ENCODE measurements at places on chromosomes 2 and 18.

DNA sequence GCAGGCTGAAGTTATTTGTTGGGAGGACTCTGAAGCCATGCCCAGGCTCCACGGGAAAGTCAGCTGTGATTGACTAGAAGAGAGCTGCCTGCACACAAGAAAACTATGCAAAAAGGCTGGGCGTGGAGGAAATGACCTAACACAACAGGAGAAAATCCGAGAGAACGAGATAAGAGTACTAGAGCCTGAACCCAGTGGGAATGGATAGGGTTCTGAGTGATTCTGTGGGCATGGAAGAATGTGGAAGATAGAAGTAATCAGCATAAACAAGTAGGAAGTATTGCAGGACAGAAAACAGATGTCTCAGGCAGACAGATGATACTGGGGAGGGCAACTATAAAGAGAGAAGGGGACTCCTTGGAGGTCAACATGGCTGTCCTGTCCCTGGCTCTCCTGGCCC, 12.1 kb upstream of the COPS8 start:
- DNase-seq: no peak

- DNase-seq: no peak
Measured at GRCh38 chr2:156834431-156834830, 398.3 kb downstream of the GPD2 start.

- DNase-seq: no peak
Measured at GRCh38 chr2:144642131-144642530, 122.2 kb upstream of the ZEB2 start.

DNA sequence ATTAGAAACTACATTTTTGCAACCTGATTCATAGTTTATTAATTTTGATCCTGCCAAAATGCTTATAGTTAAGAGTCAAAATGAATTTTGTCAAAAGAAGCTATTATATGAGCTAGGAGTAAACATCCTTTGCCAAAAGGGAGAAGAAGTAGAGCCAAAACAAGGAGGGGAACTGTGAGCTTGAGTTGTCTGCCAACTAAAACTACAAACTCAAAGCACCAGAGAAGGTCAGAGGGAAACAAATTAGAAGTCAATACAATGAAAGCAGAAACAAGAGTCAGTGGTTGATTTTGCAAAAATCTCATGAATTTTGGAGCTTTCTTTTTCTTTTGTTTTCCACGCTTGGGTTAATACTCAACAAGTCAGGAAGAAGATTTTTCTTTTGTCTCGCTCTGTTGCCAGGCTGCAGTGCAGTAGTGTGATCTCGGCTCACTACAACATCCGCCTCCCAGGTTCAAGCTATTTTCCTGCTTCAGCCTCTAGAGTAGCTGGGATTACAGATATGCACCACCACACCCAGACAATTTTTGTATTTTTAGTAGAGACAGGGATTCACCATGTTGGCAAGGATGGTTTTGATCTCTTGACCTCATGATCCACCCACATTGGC, 508.5 kb downstream of the RIT2 start:
- no peak for DNase-seq

DNA sequence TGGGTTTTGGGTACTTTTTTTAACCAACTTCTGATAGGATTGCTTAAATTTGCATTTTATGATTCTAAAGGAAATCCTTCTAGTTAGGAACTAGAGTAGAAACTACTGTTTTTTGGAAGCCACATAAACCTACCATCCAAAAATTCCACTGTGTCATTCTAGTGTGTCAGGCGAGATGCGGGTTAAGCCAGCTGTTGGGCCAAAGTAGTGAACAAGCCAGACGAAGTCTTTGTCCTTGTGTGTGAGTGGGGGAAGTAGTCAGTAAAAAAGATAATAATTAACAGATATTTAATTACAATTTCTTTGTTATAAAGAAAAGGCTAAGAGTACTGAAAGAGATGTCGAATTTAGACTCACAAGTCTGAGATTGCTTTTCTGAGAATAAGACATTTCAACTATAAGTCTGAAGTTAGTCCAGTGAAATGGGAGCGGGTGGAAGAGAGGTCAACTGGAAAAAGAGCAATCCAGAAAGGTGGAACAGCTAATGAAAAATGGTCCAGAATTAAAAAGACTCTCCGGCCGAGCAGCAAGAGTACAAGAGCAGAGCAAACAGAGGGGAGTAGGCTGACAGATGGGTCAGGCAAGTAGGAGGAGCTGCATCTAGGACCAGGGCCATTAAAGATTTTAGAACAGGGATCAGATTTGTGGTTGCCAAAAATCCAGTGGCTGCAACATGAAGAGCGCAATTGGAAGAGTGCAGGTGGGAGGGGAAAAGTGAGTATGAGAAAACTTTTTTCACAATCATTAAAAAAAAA, 1.5 kb downstream of the EPB41L5 start:
- DNase-seq: no peak

DNA sequence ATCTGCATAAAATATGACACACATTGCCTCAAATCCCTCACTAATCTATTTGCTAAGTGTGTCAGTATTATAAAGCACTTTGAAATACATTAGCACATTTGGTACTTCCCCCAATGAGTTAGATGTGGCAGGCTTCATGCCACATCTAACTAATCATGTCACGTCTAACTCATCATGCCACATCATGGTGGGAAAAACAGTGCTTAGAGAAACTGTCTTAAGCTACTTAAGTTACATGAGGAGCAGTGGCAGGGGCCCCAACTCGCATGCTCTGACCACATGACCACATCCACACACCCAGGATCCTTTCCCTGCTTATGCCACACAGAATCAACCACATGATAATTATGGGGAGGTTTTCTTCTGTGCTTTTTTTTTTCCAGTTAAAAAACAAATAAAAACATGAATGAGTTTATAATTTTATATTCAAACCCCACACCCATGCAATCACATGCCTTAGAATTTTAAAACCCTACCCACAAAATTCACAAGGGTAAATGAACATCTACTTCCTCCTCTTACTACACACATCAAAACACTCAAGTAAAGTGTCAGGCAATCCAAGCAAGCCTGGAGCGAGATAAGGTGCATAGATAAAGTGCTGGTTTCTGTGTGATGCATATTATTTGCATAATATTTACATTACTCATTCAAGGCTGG, 1.6 kb downstream of the ABCA12 start:
- no peak for DNase-seq

DNA sequence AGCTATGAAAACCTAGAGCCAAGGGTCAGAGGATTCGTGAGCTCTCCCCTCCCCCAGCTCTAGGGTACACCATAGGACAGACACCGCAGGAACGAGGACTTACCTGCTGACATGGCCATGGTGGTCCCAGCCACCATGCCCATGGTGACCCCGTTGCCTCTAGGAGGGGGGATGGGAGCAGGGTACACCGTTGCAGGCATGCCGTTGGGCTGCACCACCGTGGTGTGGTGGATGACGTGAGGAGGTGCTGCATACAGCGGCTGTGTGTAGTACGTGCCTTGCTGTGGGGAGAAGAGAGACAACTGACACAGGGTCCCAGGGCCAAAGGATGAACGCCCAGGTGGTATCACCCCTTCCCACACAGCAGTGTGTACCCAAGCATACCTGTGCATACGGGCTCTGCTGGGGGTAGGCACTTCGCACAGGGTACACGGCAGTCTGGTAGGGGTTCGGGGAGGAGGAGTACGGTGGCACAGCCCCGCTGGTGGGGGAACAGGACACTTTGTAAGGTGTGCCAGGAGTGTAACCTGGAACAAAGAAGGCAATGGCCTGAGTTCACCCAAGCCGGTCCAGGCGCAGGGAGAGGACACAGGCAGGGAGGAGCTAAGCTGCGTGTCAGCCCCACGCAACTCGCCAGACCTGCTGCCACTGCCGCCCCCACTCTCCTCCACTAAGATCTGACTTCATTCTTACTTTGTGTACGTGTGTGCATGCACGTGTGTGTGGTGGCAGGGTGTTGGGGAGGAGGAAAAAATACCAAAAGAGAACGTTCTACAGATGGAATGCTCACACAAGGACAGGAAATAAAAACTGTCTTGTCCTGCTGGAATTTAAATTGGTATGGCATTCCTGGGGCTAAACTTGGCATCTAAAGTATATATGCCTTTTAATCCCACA, 37.8 kb downstream of the FAM168B start:
- DNase-seq: no peak

- no peak for DNase-seq
Measured at GRCh38 chr2:39647104-39647765, 18.5 kb upstream of the TMEM178A start.

GRCh38 chr2:32926708-32927084, 20.1 kb upstream of the LTBP1 start:
- DNase-seq: no peak

GRCh38 chr2:129069875-129070594, 751.4 kb upstream of the HS6ST1 start:
- DNase-seq: no peak

- no peak for DNase-seq
Measured at GRCh38 chr2:237413777-237414661, at the start of gene COL6A3. COL6A3 (minus strand) TSS chr2:237414164; CDS start chr2:237396817, 17,347 bp downstream.

- no peak for DNase-seq
Measured at GRCh38 chr2:88955607-88956006, 264.1 kb downstream of the RPIA start.

DNA sequence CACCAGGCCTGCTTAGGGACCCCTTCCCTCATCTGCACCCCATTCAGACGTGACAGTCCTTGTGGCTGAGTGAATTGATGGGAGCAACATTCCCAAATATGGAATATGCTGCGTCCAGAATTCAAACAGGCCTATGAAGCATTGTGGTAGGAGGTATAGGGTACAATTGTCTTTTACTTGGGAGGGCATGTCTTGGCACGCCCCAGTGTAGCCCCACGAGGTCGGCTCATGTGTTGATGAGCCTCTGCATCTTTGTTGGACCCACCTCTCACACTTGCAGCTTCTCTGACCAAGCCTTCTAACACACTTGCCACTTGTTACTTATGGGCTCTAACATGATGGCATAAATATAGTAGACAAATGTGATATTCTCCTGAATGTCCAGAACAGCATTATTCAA, 1.6 kb downstream of the TIMM21 start:
- no peak for DNase-seq

GRCh38 chr2:108968619-108969018, 20.4 kb downstream of the EDAR start:
- no peak for DNase-seq

DNA sequence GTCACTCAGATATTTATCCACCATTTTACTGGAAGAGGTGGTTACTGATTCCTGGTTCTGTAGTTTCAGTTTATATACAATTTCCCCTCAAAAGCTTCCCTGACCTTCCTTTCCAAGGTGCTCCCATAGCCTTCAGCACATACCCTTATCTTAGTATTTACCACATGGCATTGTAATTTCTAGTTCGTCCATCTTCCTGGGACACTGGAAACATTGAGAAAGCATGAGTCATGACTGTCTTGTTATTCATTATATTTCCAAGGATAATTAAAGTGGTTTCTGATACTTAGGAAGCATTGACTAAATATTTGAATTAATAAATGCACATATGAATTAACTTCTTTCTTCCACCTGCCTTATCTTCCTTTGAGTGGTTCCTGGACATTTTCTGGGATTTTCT, 203.8 kb downstream of the ETAA1 start:
- DNase-seq: no peak

DNA sequence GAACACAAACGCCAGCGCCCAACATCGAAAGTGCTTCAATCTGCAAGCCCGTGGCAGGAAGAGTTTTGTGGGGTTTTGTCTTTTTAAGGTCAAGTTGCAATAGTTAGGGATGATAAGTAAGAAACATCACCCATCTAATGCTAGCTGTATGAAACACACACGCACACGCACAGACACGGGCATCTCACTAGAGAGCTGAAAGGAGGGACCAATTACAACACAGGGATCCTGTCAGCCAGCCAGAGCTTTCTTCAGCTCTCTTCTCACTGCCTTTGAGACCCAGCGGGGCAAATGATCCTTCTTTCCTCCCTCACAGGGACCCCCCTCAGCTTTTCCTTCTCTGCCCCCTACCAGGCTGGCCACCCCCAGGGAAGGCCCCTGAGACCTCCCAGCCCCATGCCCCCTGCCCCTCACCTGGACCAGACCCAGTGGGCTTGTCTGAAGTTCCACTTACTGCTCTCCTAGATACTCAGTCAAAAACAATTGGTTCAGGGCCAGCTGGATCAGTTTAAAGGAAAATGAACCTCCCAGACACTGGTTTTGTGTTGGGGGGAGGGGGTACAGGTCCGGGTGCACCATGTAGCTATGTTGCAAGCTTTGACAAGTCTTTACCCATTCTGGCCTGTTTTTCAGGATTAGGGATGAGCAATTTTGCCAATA, 17.9 kb downstream of the CYP26B1 start:
- no peak for DNase-seq

- DNase-seq: no peak
Measured at GRCh38 chr2:102186791-102187495, at the start of gene IL1RL2. IL1RL2 (plus strand) TSS chr2:102187023; CDS start chr2:102187868, 845 bp downstream.

- no peak for DNase-seq
Measured at GRCh38 chr2:227473806-227474205, 1.9 kb downstream of the AGFG1 start.

DNA sequence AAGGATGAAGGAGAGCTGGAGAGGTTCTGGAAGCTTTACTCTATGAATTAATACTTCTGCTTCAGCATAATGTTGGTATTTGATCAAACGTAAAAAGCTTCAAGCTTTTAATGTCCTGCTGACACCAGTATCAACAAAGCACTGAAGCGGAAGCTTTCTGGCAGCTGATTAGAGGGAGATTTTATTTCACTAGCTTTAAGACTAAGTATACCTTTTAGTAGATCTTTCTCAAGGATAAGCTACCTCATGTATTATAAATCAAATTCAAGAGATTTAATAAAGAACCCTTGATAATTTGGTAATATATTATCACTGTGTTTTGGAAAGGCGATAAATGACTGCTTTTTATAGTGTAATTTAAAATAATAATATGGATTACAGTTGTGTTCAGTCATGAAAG, 128.0 kb upstream of the CD302 start:
- no peak for DNase-seq

DNA sequence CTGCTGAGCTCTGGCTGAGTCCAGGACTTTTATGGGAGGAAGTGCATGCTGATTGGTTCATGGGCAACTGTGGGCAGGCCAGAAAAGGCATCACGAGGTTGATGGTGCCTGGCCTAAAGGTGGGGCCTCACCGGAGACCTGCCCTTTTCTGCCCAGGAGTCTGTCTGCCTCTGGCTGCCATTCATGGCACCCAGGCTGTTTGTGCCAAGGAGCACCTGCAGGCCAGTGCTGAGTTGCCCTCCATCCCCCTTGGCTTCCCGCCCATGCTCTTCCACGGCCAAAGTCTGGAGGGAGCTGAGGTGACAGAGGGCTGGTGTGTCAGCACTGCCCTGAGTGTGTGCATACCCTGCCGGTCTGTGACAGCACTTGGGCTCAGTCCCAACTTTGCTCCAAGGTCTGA, 123.2 kb downstream of the PTH2R start:
- DNase-seq: no peak

DNA sequence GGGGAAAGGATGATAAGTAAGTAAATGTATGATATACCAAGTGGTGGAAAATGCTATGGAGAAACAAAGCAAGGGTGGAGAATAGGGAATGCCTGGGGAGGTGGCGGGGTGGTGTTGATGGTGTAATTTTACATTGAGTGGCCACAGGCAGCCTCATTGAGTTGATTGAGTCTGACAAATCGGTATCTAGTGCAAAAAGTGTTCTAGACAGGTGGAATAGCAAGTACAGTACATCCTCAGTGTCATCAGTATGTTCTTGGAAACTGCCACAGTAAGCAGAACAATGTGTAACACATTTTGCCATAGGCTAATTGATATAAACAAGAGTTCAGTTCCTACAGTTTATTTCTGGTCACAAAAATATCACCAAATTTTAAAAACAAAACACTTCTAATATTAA, 46.4 kb downstream of the UGP2 start:
- no peak for DNase-seq

GRCh38 chr2:27929916-27930486, 39.5 kb downstream of the BABAM2 start:
- DNase-seq: no peak
